NCI-H1694 treated with DMSO at 0.1 percent for 48 hours (cell line): ENCODE measurements at places on chromosomes 13 and 19.

DNA sequence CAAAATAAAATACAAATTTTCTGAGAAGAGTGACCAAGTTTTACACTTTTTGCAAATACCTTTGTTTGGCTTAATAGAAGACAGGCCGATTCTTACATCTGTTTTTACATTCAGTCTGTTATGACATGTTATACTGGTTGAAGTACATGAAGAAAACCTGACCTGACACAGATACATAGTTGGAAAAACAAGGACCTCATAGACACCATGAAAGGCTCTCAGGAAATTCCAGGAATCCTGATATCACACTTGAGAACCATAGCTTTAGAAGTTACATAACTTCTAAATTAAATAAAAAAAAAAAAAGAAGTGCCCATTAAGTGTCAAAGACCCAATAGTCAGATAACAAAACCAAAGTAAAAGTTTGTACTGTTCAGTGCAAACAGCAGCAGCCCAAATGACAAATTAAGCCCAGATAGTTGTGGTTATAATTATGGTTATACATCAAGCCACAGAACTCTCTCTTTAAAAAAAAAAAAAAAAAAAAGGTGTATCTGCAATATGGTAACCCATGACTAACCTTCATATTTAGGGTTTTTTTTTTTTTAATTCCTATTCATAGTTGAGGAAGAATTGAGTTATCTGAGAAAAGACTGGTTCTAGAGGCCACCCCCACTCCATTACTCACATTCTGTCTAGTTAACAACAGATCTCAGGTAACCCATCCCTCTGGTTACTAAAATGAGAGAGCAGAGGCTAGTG lies 19.8 kb downstream of the RBM26 start:
- DNase-seq: no peak

DNA sequence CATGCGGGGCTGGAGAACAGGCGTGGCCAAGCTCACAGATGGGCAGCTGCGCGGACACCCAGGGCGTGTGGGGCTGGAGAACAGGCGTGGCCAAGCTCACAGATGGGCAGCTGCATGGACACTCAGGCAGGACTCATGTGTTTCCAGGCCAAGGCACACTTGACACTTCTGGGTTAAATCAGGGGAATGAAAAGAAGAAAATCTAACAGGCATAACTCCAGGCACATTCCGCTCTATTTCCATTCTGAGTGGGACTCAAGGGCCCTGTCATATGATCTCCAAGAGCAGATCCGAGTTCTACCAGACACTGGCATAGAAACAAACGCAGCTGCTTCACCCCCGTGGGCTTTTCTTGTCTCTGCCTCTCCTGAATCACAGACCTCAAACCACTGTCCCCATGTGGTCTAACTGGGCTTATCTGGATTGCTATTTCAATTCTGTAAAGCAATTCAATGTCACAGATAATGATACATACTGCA lies 17.4 kb upstream of the C13orf46 start:
- DNase-seq: no peak

DNA sequence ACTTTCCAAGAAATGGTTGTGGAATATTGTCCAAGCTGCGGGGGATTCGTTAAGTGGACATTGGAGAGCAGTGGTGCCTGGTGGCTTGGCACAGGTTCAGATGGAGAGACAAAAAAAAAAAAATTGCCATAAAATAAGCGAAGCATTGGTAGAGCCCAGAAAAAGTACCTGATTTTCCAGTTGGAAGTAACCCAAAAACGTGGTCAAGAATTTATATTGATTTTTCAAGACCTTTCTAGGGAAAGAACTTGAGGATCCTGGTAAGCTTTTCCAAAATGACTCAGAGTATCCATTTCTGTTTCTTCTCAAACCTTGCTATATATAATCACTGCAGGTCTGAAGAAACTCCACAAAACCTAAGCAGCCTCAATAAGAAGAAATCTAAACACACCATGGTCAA lies 94.6 kb downstream of the ING1 start:
- DNase-seq: no peak

DNA sequence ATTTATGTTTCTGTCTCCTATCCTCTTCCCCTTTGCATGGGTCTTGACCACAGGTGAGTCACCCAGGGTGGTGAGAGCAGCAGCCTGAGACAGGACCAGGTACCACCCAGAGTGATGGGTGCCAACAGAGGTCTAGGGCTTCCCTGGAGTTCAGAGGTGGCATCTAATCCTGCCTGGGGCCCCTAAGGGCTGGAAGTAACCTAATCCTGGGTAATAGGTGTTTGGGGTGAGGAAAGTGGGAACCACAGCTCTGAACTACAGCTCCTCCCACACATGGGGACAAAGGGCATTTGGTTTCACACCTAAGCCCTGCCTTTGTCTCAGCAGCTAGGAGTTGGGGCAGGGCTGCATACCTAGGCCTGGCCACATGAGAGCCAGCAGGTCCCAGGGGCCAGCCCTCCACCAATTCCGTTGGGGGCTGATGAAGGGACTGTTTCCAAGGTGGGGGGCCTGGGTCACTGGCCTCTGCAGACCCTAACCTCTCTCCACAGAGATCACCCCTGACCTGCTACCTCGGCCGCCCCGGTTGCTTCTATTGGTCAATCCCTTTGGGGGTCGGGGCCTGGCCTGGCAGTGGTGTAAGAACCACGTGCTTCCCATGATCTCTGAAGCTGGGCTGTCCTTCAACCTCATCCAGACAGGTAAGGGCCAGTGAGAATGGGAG lies 8.0 kb downstream of the SPHK2 start:
- DNase-seq: no peak

DNA sequence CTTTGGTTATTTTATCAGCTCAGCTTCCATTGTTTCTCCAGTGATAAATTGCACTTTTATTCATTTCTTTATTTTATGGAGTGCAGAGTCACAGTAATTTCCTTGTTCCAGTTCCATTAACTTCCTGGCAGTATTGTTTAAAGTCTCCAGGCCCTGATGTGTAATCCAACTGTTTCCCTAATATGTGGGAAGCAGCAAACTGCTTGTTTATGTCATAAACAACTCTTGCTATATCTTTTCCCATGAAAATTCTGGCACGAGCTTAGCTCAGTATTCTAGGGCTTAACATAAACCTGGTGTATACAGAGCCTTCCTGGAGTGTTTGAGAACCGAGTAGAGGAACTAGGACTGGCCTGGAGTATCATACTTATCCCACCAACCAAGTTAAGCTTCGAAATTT lies 83.5 kb upstream of the ARGLU1 start:
- no peak for DNase-seq

GRCh38 chr13:111489301-111489700 lies 168.9 kb downstream of the TEX29 start:
- DNase-seq: no peak
